ENCODE measurements at places on chromosomes 11 and 22.

DNA sequence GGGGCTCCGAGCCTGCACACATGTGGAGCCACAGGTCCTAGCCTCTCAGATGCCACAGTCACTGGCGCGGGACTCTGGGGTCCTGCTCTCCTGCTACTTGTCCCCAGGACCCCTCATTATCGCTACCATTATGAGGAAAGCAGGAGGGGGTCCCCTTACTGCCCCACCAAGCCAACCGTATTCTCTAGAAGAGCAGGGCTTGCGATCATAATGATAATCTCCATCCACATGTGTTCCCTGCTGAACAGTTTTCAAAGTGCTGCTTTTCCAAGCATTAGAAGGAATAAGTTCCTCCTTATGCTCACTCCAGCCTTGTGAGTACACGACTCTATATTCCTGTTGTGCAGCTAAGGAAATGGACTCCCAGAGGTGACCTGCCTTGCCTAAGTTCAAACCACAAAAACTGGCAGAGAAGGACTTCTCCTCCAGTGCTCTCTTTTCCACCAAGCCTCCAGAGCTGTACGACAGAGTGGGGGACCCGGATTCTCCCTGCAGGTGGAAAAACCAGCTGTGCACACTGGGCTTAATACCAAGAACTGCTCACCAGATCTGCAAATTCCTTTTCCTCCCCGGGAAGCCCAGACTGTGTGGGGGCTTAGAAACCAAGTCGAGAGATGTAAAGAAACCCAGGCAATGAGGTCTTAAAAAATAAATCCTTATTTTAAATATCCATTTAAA is 92.8 kb upstream of the DRD2 start:
- no peak for DNase-seq

DNA sequence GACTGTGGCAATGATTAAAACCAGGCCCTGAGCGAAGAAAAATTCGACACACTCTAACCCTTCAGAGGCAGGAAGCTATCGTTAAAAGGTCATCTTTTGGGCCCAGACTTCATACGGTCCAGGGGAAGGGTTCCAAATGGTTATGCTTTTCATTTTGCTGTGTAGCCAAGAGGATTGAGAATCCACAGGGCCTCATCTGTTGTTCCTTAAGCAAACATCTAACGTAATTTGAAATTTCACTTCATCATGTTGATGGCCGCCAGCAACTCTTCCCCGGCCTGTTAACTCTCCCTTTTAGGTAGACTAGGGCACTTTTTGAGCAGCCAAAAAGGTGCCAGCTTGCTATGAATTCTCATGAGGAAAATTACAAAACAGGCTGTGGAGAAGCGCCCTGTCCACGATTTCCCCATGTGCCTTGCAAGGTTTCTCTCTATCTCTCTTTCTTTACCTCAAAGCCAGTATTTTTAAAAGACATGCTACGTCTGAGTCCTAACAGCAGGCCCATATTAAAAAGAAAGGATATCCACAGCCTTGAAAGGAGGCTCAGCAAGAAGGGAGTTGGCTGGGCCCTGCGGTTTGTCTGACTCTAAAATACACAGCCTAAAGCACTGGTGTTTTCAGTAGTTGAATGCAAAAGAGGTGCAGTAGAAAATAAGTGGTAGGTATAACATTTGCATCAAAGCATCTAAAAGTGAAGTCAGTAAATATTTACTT is 356.3 kb upstream of the NARS2 start:
- no peak for DNase-seq

DNA sequence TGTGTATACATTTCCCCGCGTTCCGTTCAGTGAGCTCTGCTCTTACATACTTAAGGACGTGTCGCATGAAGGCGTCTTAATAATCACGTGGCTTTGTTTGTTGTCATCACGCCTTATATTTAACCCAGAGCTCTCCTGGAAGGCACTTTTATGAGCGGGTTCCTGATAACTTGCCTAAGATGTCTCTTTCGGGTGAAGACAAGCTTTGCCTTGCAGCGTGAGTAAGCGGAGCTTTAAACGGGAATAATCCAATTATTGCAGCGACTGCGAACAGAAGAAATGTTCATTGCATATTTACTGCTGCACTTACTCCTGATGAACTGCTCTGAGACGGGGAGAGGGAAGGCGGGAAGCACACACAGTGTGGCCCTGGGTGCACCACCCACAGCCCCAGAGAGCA is 1128.2 kb downstream of the BRD1 start:
- peak; percentile 35 for DNase-seq

DNA sequence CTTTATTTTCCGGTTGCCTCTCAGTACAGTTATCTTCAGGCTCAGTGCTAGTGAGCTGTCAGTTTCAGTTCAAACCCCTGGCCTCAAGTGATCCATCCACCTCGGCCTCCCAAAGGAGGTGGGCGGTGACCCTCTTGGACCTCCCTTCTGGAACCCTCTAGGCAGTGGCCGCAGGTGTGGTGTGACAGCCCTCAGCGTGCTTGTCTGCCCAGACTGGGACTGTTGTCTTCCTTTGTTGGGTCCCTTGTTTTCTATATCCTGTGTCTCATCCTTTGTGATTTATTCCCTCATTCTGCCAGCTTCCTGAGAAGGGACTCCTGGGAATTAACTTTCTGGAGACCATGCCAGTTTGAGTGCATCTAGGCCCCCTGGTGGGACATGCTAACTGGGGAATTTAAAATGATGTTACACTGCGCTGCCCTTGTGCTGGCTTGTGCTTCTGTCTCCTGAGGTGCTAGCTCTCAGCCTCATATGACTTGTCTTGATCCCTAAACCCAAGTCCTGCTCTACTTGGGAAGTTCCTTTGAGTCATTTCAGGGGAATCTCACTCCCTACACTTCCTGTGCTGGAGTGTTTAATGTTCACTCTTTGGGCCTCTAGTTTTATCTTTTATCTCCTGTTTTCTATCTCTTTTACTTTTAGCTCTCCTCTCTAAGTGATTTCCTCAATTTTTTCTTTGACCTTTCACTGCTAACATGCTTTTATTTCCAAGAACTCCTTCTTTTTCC is 19.4 kb downstream of the MED15 start:
- DNase-seq: no peak

- DNase-seq: no peak
Observed at GRCh38 chr11:14373941-14374646, 15.1 kb upstream of the RRAS2 start.
